ENCODE measurements at places on chromosomes 5 and 9.

DNA sequence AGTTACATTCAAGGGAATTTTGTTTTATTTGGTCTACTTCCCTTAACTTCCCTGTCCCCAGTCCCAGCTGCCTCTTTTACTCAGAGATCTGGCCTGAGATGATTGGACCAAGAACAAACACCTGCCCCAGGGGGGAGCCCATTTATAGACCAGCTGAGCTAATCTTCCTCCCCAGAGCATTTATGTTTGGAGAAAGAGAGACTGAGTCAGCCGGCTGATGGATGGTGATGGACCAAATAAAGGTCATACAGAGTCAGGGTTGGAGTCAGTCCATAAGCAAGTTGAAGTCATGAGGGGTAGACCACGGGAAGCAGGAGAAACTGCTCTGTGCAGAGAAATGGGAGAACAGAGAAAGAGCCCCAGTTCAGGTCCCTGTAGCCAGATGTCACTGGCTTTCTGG, 77.7 kb downstream of the TMEM174 start:
- DNase-seq: no peak

DNA sequence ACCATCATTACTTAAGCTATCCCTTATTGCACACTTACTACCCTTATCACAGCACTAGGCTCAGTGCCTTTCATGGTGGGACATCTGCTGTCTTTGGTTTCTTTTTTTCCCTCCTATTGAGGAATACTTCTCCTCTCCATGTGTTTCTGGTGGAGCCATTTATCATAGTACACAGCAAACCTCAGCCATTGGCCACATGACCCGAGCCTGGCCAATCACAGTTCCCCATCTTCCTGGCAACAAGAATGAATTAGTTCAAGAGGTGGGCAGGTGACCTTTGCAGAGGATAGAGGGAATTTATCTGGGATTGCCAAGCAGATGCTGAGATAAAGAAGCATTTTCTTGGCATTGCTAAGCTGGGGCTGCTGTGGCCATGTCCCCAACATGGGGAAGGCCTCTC, 101.1 kb upstream of the ZNF618 start:
- DNase-seq: no peak

DNA sequence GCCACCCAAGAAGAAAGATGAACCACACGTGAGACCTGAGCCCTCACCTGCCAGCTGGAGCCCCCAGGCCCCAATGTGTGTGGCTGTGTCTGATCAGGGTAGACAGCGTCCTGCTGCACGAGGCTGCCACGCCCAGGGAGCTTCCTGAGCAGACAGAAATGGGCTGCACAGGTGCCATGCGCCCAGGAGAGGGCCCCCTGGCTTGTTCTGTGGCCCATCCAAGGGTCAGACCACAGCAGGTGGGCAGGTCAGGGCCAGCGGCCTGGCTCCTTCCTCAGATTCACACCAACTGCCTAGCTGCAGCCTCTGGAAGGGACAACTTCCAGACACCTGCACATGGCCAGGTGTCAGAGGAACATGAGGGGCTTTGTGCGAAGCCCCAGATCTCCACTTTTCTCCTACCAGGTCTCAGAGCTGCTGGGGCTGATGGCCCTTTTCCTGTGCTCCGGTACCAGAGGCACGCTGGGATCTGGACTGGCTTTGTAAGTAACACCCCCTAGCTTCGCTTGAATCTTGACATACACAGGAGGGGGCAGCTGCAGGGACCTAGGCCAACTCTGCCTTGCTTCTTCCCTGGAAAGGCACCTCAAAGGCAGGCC, 10.8 kb downstream of the SARDH start:
- DNase-seq: no peak

DNA sequence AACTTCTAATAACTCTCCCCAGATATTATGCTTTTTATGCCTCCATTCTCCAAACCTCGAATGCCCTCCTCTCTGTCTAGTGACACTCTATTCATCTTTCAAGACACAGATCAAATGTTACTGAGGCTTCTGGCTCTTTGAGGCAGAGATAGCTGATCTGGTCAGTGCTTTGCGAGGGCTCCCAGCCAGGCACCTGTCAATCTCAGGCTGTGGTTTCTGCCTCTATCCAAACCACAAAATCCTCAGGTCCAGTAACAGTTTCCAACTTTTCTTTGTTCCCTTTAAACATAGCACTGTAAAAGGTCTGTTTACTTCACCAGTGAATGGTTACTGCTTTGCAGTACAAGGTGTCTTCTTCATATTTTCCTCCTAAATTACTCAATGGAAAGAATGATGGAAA, 11.5 kb upstream of the STK32A start:
- no peak for DNase-seq

GRCh38 chr5:34737731-34738130, 81.6 kb downstream of the RAI14 start:
- no peak for DNase-seq

- no peak for DNase-seq
Measured at GRCh38 chr9:71223953-71224538, 102.6 kb upstream of the TRPM3 start.

GRCh38 chr5:142659405-142659804, 26.5 kb downstream of the FGF1 start:
- no peak for DNase-seq

GRCh38 chr9:137435980-137436760, 5.0 kb downstream of the ENTPD8 start:
- DNase-seq: no peak

GRCh38 chr9:117403403-117403811, 11.4 kb downstream of the ASTN2 start:
- no peak for DNase-seq

DNA sequence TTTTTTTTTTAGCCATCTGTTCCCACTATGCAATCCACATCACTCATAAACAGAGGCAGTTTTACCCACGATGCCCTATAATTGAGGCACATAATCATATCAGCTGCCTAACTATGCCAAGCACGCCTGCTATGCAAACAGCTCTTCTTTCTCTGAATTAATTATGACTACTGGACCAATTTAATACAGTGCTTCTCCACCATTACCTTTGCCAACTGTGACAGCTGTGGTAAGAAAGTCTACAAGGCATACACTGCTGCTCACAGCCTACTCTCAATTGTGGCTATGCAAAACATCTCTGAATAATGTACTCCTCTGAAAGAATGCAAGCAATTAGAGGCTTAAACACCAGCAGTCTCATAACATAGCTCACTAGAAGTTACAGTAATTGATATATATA, 97.1 kb downstream of the DTWD2 start:
- DNase-seq: no peak
